ENCODE measurements at places on chromosomes 5 and 9. TPM values are rescaled to one million over a fixed set of nuclear protein-coding genes. Genes with fewer than 3 reads are reported as not detected.
A peak's percentile ranks its signal among the peaks of the same experiment; 100 is the strongest.

DNA sequence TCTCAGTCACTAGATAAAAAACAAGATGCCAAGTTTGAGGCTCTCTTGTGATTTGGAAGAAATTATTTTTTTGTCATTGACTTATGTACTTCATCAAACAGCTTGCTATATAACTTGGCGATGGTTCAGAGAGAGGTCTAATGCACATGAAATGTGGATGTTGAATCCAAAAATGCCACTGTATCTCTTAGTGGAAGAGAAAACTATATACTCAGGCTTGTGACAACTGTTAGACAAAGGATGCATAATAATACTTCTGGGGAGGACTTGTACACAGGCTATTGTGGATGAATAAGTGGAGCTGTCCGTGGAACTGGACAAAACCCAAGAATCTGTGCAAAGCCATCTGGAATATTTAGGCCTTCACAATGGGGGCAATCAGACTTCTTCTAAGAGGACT is 162.9 kb upstream of the NMUR2 start:
- no peaks in the 10 kb centered on the region for H3K4me1 ChIP-seq
- no peak overlapping the region for H3K4me3 ChIP-seq
- H3K27ac ChIP-seq, result no peak overlapping the region

The PCDHGC4 gene
- 7.4 TPM for total RNA-seq

- no peaks in the 10 kb centered on the region for H3K4me1 ChIP-seq
- DNase-seq, result no peak
- no peaks in the 10 kb centered on the region for H3K36me3 ChIP-seq
- H3K4me3 ChIP-seq, result no peak overlapping the region
These were observed 82.4 kb downstream of the PCSK1 start for GRCh38 chr5:96350678-96351077.

GRCh38 chr9:691825-692400 is 149.6 kb upstream of the DMRT1 start:
- no peaks in the 10 kb centered on the region for H3K27me3 ChIP-seq
- no peak overlapping the region for H3K27ac ChIP-seq
- no peaks in the 10 kb centered on the region for H3K36me3 ChIP-seq
- no peak for DNase-seq

GRCh38 chr5:71719063-71719964 is at the start of gene CARTPT:
TSS of gene CARTPT (plus strand) at chr5:71719275. CDS start at chr5:71719294, 19 bp downstream.
- H3K4me3 ChIP-seq, result no peak within 1 kb of the TSS
- no peaks in the 10 kb centered on the region for H3K36me3 ChIP-seq
- H3K27me3 ChIP-seq, result peaks cover 70% of the 10 kb centered on the region
- H3K27ac ChIP-seq, result no peak within 1 kb of the TSS
- peak; percentile 3 for DNase-seq

- H3K27me3 ChIP-seq, result no peaks in the 10 kb centered on the region
- H3K27ac ChIP-seq, result peak overlapping the region; percentile 50
- H3K4me3 ChIP-seq, result no peak overlapping the region
- peaks cover 16% of the 10 kb centered on the region for H3K4me1 ChIP-seq
- H3K36me3 ChIP-seq, result peaks cover 35% of the 10 kb centered on the region
- no peak for DNase-seq
These were observed 14.4 kb downstream of the EXOC3 start for GRCh38 chr5:457195-457961.

- no peak for DNase-seq
- H3K36me3 ChIP-seq, result no peaks in the 10 kb centered on the region
- no peak overlapping the region for H3K27ac ChIP-seq
These were observed 12.9 kb upstream of the FRRS1L start for GRCh38 chr9:109179801-109180523.

GRCh38 chr5:90968319-90968718 is 409.7 kb downstream of the ADGRV1 start:
- H3K4me1 ChIP-seq, result peaks cover 4% of the 10 kb centered on the region
- no peaks in the 10 kb centered on the region for H3K36me3 ChIP-seq
- H3K4me3 ChIP-seq, result no peak overlapping the region
- peak; percentile 71 for DNase-seq
- H3K27me3 ChIP-seq, result peaks cover 3% of the 10 kb centered on the region

GRCh38 chr9:4138180-4138579 is 161.7 kb downstream of the GLIS3 start:
- no peaks in the 10 kb centered on the region for H3K27me3 ChIP-seq
- no peak overlapping the region for H3K4me3 ChIP-seq
- DNase-seq, result no peak
- H3K27ac ChIP-seq, result peak overlapping the region; percentile 91
- H3K36me3 ChIP-seq, result no peaks in the 10 kb centered on the region
- H3K4me1 ChIP-seq, result peaks cover 37% of the 10 kb centered on the region

The LCN2 gene
- not detected for total RNA-seq

The CDKN2A gene
- total RNA-seq, result 71.6 TPM

GRCh38 chr5:134131165-134131564 is 16.7 kb downstream of the TCF7 start:
- peaks cover 19% of the 10 kb centered on the region for H3K4me1 ChIP-seq
- no peak overlapping the region for H3K4me3 ChIP-seq
- DNase-seq, result no peak
- no peaks in the 10 kb centered on the region for H3K27me3 ChIP-seq

DNA sequence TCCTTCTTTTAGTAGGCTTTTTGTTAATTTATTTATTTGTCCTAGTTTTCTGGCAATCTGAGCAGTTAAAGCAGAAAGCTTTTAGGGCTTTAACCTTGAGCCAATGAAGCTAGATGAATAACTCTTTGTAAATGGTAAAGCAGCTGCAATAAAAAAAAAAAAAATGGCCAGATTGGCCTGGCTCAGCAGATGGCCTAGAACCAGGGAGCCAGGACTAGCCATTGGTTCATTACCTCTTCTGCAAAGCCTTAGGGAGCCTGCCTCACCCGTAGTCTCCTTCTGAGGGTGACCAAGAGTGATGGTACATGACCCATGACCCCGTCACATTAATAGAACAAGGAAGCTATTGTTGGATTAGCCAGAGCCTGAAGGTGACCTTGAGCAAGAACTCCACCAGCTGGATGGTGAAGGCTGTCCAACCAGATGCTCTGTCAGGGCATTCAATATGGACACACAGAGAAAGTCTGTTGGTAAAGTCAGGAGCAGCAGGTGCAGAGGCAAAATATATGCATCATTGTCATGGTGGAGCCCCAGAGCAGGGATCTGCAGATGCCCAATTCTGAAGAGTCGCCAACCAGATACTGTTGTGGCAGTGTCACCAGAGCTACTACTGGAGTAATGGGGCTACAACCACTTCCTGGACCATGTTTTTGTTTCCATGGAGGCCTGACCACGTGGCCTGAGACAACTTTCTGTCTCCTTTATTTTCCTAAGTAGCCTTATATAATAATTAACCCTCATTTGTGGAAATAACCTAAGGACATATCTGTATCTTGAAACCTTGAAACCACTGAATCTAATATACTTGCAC is 100.7 kb downstream of the MTX3 start:
- H3K4me1 ChIP-seq, result no peaks in the 10 kb centered on the region
- no peak overlapping the region for H3K4me3 ChIP-seq
- H3K27ac ChIP-seq, result no peak overlapping the region
- peaks cover 3% of the 10 kb centered on the region for H3K27me3 ChIP-seq

- no peak for DNase-seq
- no peaks in the 10 kb centered on the region for H3K27me3 ChIP-seq
- no peak overlapping the region for H3K4me3 ChIP-seq
- H3K4me1 ChIP-seq, result peaks cover 15% of the 10 kb centered on the region
- H3K27ac ChIP-seq, result no peak overlapping the region
These were observed 219.8 kb downstream of the C9orf50 start for GRCh38 chr9:129400971-129401622.

The GABBR2 gene
- 2.2 TPM for total RNA-seq

The SPINK6 gene
- total RNA-seq, result not detected

The GZMA gene
- 2.6 TPM for total RNA-seq

The LVRN gene
- 0.64 TPM for total RNA-seq

GRCh38 chr5:165231821-165232508 is 1726.5 kb downstream of the MAT2B start:
- no peak for DNase-seq
- no peak overlapping the region for H3K27ac ChIP-seq
- H3K4me1 ChIP-seq, result no peaks in the 10 kb centered on the region
- no peaks in the 10 kb centered on the region for H3K36me3 ChIP-seq

The PCDH1 gene
- total RNA-seq, result 9.1 TPM

GRCh38 chr9:16377311-16377710 is 493.2 kb downstream of the BNC2 start:
- H3K27me3 ChIP-seq, result no peaks in the 10 kb centered on the region
- no peak overlapping the region for H3K27ac ChIP-seq
- no peaks in the 10 kb centered on the region for H3K4me1 ChIP-seq
- H3K36me3 ChIP-seq, result no peaks in the 10 kb centered on the region
- no peak for DNase-seq

The IL33 gene
- total RNA-seq, result not detected

- no peak overlapping the region for H3K27ac ChIP-seq
- DNase-seq, result no peak
- H3K4me3 ChIP-seq, result no peak overlapping the region
- no peaks in the 10 kb centered on the region for H3K36me3 ChIP-seq
- H3K4me1 ChIP-seq, result peaks cover 14% of the 10 kb centered on the region
These were observed 7.1 kb downstream of the RXRA start for GRCh38 chr9:134333234-134333873.
